ENCODE measurements at places on chromosomes 3 and 15.

DNA sequence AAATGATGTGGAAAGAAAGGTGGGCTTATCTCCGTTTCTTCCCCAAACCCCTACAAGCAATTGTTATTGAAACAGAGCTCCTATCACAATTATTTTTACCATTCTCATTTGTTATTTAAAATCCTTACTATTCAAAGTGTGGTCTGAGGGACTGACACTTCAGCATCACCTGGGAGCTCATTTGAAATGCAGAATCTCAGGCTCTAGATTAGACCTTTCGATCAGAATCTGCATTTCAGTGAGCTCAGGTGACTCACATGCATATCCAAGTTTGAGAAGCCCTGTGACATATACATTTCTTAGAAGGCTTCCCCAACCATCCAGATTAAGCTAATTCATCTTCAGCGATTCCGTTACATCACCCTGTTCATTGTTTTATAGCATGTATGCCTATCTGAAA lies 145.0 kb downstream of the KCNH8 start:
- no peak for DNase-seq

- DNase-seq = no peak
Measured at GRCh38 chr15:70318594-70319465, 221.1 kb upstream of the TLE3 start.

GRCh38 chr3:126550488-126551051 lies 8.2 kb downstream of the C3orf22 start:
- DNase-seq = no peak

GRCh38 chr15:73637527-73637926 lies 4.3 kb upstream of the NPTN start:
- no peak for DNase-seq

DNA sequence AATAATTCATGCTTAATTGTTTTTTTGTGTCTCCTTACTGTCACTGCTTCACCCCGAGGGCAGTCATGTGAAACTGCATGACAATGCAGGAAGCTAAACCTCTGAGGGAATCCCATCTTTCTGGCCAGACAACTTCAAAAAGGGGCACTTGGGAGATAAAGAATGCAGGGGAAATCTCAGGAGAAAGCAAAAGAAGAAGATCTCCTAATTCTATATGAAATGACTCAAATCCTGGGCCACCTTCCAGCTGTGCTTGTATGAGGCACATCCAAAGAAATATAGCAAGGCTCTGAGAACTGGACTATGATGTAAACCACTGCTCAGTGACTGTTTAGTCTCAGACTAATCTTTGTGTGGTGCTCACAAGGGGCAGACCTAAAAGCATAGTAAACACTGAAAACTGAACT lies 22.6 kb upstream of the UMPS start:
- DNase-seq = no peak

- no peak for DNase-seq
Measured at GRCh38 chr15:74775132-74775562, 6.7 kb upstream of the CSK start.

DNA sequence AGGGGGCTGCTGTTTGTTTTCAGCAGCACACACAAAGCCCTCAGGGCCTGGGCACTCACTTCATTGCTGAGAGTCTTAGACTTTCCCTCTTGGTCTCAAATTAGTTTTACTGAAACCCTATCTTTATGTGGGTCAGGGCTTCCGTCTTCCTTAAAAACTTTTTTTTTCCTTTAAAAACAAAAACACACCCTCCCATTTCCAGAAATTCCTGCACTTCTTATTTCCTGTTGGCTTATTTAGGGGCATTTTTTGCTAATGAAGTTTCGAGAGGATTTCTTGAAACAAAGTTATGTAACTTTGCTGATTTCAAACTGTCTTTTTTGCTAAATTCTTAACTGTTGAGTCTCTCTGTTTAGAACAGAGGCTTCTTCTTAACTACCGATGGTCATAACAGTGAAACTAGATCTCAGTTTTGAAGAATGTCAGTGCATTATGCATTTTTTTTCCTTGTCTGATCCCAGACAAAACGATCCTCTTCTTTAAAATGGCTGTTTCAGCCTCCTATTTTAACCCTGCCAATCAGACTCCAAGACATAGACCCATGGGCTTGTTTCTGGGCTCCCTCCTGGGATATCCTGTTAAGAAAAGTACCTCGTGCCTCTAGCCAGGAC lies 23.3 kb downstream of the ANAPC13 start:
- no peak for DNase-seq

GRCh38 chr15:40915679-40916078 lies 13.5 kb upstream of the DLL4 start:
- DNase-seq = no peak

- DNase-seq = no peak
Measured at GRCh38 chr3:46896386-46896785, 18.9 kb downstream of the PTH1R start.

- no peak for DNase-seq
Measured at GRCh38 chr15:69343133-69343532, 44.4 kb downstream of the PAQR5 start.

DNA sequence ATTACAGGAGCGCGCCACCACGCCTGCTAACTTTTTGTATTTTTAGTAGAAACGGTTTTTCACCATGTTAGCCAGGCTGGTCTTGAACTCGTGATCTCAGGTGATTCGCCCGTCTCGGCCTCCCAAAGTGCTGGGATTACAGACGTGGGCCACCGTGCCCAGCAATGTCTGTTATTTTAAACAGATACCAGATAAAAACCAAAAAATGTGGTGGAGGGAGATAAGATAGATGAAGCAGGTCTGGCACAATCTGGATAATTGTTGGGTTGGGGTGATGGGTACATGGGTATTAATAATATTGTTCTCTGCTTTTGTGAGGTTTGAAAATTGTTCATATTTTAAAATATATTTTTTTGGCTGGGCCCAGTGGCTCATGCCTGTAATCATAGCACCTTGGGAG lies 4.7 kb downstream of the RNF111 start:
- DNase-seq = no peak

- no peak for DNase-seq
Measured at GRCh38 chr15:49823987-49824774, 203.3 kb downstream of the DTWD1 start.

- no peak for DNase-seq
Measured at GRCh38 chr3:61522626-61523025, 38.7 kb upstream of the PTPRG start.
